ENCODE measurements at places on chromosomes 6 and 20.
A peak's percentile ranks its signal among the peaks of the same experiment; 100 is the strongest.

GRCh38 chr6:29792123-29793035 is 35.2 kb upstream of the HLA-G start:
- DNase-seq = peak; percentile 66

GRCh38 chr6:163962627-163963117 is 548.2 kb downstream of the QKI start:
- DNase-seq = no peak

DNA sequence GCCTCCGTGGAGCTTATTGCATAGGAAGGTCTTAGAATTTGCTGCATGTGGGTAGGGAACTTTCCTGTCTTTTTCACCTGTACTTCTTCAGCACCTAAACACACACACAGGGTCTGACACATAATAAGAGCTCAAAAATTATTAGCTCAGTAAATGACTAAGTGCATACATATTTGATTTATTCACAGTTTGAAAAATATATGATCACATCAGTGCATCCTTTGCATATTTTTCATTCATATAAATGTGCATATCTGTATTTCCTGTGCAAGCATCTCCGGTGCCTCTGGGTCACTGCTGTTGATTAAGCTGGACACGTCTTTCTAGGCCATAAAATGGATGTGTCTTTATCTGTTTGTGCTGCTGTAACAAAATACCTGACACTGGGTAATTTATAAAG is 234.7 kb downstream of the UST start:
- DNase-seq = no peak

DNA sequence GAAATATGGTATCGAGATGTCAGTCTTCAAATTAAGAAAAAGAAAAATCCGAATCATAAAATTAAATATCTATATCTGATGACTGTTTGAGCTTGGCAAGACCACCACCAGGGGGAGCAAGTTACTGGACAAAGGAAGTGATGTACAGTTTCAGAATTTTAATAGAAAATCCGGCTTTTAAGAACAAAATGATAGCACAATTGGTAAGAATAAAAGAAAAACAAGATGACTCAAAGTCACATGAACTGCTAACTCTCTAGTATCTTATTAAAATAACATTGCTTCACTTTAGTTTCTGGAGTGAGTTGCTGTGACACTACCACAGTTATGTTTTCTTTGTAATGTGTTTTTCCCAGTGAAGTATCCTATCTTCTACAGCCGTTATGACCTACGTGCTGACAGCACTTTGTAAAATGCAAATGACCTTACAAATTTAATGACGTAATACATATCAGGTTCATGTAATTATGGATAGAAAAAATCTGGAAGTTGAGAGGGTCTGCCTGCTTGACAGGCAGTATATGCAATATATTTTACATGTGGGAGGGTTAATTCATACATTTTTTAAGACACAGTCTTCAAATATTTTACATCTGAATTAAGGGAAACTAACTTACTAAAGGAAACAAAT is 405.3 kb upstream of the HS3ST5 start:
- DNase-seq = no peak

DNA sequence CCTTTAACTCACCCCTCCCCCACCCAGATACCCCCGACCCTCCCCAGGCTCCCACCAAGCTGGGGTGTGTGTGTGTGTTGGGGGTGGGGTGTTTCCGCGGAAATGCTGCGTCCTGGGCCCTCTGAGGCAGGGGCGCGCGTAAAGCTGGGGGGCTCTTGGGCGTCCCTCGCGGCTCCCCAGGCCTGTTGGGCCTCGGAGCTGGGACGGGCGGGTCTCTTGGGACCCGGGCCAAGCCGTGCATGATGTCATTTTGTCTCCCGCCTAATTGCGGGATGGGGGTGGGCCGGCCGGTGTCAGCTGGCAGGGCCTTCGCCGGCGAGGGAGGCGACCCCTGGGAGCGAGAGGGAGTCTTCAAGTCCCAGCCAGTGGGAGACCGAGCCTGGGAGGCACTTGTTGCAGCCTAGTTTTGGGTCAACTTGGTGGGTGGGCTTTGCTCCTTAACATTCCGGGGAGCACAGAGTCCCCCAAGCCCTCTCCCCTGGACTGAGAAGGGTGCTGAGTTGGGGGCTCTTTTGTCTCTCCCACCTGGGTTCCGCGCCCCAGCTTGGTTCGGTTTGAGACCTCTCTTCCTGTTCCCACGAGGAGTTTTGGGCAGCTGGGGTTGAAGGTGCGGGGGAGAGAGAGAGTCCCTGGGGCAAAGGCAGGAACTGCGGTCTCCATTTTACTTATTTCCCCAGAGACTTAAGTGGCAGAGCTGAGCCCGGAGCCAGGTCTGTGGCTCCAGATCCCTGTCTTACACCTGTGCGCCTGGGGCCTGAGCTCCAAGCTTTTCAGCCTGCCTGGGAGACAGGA is 623 bp downstream of the MYBL2 start:
- DNase-seq = no peak

DNA sequence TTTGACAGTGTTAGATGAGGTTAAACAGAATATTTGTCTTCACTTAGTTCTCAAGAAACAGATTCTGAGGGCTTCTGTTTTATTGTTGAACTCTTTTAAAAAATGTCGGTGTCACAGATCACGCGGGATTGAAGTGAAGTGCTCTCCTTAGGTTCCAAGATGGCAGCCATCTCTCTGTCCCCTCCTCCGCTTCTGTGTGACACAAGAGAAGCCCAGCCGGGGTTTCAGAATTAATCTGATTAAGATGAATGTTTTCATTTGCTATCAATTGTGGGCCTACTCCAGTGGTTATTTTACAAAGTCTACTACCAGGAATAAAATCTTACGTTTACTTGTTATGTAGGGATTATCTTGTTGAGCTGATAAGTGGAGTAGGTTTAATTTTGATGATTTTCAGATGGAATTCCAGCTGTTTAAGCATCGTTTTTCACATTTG is 10.9 kb downstream of the HIVEP1 start:
- no peak for DNase-seq

GRCh38 chr6:15267221-15267620 is 21.4 kb downstream of the JARID2 start:
- no peak for DNase-seq

DNA sequence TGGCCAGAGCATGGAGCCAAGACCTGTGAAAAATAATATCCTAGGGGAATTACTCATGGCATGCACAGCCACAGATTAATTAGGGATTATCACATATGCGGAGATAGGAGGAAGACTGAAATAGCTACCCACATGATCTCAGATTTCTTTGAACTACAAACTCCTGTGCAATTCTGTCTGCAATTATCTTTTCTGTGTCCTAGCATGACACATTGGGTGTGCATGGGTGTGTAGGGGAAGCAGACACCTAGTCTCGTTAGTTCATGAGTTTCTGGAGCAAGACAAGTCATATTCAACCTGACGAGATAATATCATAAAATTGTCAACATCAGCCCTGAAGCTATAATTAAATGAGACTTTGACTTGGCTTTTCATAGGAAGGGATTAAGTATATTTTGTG is 3.6 kb upstream of the SLC17A4 start:
- no peak for DNase-seq

DNA sequence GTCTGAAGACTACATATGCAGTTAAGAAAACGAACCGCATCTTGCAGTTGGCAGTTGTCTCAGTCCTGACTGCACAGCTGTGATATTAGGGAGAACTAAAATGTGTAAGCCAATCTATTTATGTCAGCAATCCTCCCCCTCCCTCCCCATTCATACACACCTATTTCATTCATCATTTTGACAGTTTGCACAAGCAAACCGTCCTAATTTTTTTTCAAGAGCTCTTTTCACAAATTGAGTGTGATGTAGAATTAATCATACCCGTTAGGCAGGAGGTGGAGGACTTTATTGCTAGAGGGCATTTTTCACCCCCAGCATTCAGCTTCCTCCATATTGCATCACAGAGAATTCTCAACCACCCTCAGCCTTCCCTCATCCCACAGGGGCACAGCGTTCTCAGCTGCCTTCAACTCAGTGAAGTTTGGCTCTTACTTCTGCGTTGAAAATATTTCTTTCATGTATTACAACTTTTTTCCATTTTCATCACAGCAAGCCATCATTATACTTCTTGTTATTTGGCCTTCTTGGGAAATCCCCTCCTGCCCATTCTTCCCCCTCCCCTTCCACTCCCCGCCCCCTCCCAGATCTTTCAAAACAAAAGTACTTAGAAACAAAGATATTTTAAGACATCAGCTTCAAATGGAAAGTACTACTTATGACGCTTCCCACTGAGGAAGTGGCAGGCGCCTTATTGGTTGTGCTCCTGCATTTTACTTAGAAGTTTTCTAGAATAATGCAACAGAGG is 37.5 kb downstream of the NOX3 start:
- peak; percentile 56 for DNase-seq

- DNase-seq = no peak
Observed at GRCh38 chr6:148770408-148771211, 23.8 kb downstream of the UST start.

DNA sequence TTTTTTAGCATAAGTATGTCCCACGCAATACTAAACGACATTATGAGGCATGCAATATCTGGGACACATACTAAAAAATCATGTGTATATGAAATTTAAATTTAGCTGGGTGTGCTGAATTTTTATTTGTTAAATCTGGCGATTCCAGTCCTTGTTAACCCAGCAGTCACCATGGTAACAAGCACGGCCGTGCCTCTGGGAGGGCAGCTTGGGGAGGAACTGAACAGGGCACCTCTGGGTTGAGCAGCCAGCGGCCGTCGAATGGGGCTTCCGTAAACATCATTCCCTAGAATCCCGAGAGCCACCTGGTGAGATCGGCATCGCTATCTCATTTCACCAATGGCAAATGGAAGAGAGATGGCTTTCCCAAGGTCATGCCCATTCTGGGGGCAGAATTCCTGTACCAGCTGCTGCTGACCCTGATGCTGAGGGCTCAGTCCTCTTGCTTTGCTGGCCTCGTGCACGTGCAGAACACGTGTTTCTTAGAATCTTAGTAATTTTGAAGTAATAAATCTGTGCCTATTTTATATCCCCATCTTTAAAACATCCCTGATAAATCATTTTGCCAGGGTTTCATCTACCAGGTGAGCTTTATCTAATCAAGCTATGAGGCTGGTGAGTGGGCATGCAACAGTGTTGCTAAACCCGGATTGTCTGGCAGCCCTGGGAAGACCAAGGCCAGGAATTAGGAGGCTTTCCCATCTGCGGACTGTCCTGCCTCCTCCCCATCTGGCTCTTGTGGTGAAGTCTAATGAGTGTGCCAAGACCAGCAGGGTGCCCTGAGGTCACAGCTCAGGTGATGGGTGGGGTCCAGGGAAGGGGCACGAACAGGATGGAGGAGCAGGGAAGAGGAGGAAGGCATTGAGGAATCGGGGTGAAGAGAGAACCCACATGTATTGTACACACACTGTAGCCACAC is 85.1 kb downstream of the AGPAT4 start:
- no peak for DNase-seq

GRCh38 chr6:12001004-12001705 is 11.0 kb upstream of the HIVEP1 start:
- no peak for DNase-seq

- no peak for DNase-seq
Observed at GRCh38 chr6:20918868-20919267, 384.6 kb downstream of the CDKAL1 start.

DNA sequence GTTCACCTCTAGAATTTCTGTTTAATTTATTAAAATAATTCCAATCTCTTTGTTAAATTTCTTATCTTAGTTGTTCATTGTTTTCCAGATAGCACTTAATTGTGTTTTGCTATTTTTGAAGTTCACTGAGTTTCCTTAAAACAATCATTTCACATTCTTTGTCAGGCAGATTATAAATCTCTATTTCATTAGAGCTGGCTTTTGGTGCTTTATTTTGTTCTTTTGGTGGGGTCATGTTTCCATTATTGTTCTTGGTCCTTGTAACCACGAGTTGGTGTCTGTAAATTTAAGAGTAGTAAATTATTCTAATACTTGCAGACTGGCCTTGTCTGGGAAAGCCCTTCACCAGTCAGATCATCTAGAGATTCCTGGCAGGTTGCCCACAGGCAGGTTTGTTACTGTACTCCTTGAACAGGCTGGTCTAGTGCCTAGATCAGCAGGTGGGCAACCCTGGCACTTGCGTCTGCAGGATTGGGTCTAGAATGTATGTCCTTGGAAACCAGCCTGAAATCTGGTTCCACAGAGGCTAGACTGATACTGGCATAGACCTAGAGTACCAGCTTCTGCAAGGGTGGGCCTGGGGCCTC is 110.4 kb downstream of the ADGB start:
- DNase-seq = no peak

DNA sequence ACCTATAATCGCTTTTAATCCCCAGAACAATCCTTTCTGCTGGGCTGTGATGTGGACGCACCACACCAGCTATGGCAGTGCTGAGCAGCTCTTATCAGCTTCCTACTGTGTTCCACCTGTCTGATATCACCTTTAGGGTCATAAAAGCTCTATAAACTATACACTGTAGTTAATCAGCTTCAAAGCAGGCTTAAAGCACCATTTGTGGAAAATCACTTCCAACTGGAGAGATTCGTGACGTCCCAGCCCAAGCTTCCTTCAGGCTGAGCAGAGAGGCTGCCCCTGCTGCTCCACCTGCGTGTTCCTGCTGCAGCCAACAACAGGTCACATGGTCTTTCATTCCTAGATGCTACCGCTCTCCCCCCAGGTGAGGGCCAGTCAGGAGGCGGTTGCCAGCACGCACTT is 156.5 kb downstream of the SMOC2 start:
- DNase-seq = no peak

- no peak for DNase-seq
Observed at GRCh38 chr6:75204959-75205775, 686 bp downstream of the COL12A1 start.

DNA sequence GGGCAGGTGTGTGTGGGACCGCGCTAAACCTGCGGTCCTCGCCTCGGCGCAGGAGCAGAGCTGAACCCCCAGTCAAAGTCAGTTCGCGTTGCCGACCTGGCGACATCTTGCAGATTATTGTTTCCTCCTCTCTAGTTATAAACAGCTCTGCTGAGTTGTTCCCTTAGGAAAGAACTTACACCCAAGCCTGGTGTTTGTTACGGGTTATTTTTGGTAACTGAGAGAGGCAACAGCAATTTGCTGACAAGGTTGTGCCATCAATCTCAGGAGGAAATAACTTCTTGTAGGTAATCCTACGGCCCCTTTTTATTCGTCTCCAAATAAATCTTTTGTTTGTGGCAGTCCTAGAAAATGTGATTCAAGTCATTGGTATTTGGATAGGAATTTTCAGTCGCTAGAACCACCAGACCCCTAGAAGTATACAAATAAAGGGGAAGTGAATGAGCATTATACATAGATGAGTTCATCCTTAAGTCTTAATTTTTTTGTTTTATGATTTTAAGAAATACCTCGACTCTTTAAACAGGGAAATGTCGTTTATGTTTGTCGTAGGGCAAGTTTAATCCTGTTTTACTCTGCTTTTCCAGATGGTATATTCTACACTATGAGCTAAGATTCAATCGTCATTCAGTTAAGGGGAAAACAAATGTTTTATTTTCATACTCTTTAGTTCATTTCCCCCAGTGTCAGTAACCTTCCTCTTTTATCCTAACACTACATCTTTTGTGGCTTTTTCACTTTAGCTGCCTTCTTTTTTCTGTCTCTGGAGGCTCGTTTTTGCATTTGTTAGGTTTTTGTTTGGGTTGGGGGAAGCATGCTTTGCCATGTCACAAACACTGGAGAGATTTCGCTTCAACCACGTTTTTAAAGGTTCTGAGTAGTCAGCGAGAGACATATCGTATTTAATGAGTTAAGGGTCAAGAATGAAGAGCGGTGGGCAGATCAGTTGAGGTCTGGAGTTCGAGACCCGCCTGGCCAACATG is 1.2 kb downstream of the PM20D2 start:
- DNase-seq = no peak

- no peak for DNase-seq
Observed at GRCh38 chr20:58702859-58703648, 10.5 kb downstream of the NPEPL1 start.

GRCh38 chr20:25543068-25543467 is 42.3 kb downstream of the NINL start:
- no peak for DNase-seq
